Ecto neural progenitor cell (in vitro differentiated cells): ENCODE measurements at places on chromosomes 7 and 10.

GRCh38 chr7:28890137-28890536, 68.0 kb downstream of the TRIL start:
- DNase-seq: no peak

DNA sequence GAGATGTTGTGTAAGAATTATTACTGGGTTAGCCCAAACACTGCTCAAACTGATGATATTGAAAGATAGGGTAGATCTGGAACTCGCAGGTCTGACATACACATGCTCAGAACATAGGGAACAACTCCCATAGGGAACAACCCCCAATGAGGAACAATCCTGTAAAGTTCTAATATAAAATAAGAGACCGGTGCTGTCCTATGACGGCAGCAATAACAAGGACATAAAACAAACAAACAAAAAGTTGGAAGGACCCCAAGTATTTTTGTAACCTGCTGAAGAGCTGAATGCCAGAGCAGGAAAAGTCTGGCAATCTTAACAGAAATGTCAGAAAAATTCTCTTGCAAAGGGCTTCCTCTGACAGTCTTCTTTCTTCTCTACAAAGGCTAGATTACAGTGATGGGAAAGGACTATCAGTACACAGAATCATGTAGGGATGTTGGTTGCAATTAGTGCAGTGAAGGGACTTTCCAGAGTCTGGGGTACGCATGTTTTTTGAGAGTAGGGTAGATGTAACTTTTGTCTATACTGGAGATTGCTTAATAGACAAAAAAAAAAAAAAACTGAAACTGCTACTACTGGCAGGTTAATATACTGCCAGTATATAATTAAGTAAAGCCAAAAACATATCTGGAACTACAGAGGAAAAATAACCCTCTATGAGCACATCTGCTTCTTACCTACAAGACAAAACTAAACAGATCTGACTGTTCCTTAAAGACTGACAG, 35.5 kb downstream of the IDE start:
- DNase-seq: no peak

GRCh38 chr7:107049971-107050532, 5.5 kb downstream of the PRKAR2B start:
- DNase-seq: no peak

- no peak for DNase-seq
These were observed 79.2 kb downstream of the RBM20 start for GRCh38 chr10:110723224-110723891.

DNA sequence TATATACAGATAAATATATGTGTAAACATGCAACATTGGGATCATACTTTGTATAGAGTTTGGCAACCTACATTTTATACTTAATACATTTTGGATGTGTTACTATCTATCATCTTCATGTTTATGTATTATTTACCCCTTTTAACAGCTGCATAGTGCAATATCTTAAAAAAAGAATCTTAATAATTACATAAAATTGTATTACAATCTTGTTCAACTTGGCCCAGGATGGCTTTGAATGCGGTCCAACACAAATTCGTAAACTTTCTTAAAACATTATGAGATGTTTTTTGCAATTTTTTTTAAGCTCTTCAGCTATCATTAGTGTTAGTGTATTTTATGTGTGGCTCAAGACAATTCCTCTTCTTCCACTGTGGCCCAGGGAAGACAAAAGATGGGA, 26.3 kb upstream of the PRPS1L1 start:
- DNase-seq: no peak

- no peak for DNase-seq
These were observed 127.4 kb upstream of the AGR3 start for GRCh38 chr7:17009007-17009719.

GRCh38 chr7:35753761-35754603, 46.9 kb upstream of the SEPTIN7 start:
- DNase-seq: no peak

- DNase-seq: no peak
These were observed 26.1 kb downstream of the CALML3 start for GRCh38 chr10:5550621-5551530.

DNA sequence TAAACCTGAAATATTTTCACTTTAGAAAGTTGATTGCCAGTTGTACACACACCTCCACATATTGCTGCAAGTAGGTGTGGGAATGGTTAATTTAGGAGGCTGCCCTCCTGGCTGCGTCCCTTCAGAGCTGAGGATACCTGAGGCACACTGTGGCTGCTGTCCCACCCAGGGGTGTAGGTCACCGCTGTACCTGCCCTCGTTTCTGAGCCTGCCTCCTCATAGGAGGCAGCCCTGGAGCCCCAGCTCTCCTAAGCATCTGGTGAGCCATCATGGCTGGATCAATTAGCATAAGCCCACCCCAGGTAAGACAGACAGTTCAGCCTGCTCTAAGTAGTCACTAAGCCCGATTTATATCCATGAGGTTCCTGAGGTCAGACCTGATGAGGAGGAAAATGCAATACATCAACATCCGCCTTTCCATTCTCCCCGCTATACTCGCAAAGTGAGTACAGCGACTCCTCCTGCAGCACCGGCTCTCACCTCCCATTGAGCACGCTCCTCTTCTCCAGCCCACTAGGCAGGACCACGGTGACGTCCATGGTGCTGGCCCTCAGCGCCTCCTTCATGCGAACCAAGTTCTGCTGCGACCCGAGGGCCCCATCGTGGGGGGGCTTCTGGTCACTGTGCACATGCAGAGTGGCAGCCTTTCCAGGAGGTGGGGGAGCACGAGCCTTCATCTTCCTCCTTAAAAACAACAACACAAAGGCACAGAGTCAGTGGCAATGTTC, 97.2 kb downstream of the COBL start:
- no peak for DNase-seq

GRCh38 chr10:45451407-45451806, 77.4 kb downstream of the ALOX5 start:
- no peak for DNase-seq

GRCh38 chr10:108653531-108653930, 1269.8 kb downstream of the XPNPEP1 start:
- DNase-seq: no peak

GRCh38 chr10:28664369-28664740, 13.0 kb upstream of the BAMBI start:
- no peak for DNase-seq

DNA sequence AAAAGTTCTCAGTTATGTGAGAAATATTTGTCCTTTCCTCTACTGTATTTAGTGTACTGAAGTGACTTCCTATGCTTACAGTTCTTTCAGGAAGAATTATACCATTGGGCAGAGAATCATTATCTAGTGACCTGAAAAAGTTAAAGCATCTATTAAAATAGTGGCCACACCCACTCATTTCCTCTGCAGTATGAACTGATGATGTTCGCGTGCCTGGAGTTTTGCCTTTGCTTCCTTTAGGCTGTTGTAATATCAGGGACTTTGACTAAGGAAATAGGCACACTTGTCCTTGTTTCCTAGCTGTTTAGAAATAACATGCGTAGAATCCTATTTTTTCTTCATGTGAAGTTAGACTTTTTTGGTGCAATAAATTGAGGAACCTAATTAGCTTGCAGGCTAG, 100.7 kb downstream of the ZMYND11 start:
- DNase-seq: no peak

DNA sequence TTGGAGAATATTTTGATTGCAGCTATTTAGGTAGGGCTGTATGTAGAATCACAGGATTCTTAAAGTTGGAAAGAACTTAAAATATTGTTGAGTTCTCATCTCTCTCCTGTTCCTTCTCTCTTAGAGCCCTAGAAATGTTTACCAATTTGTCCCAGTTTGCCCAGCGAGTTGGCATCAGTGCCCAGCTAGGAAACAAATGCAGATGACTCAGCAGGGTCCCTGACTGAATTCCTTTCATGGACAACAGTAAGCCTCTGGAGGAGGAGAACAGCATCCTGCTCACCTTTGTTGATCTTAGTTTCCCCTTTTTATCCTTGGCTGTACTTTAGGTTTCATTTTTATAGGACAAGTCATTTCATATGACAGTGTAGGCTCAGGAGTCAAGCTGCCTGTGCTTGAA, 89.3 kb downstream of the SEC23IP start:
- DNase-seq: no peak

DNA sequence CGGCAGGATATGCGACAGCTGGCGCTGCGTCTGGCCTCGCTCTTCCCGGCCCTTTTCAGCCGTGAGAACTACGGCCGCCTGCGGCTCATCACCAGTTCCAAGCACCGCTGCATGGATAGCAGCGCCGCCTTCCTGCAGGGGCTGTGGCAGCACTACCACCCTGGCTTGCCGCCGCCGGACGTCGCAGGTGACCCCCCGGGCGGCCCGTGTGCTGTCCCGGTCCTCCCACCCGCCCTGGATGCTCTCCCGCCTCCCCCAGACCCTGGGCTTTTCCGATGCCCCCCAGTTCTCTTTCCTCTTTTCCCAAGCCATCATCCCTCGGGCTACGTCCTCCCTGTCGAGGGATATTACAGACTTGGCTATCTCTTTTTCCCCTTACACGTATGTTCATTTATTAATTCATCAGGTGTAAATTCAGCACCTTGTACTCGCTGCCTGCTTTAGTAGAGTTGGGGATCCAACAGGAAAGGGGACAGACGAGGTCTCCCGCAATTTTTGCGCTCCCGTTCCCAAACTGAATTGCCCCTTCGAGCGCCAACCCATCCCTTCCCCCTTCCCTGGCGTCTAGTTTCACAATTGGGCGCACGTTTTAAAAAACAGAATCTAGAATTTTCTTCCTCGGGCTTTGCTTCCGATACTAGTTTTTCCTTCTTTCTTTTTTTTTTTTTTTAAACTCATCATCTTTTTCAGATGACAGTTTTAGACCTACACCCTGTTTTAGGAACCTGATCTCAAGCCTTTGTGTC, 846 bp downstream of the MINPP1 start:
- DNase-seq: no peak

- DNase-seq: no peak
These were observed 91.1 kb downstream of the RNF32 start for GRCh38 chr7:156731651-156732050.

- DNase-seq: no peak
These were observed 83.8 kb downstream of the PDGFA start for GRCh38 chr7:435630-436366.

- DNase-seq: no peak
These were observed 137.7 kb downstream of the AHR start for GRCh38 chr7:17436126-17436525.

DNA sequence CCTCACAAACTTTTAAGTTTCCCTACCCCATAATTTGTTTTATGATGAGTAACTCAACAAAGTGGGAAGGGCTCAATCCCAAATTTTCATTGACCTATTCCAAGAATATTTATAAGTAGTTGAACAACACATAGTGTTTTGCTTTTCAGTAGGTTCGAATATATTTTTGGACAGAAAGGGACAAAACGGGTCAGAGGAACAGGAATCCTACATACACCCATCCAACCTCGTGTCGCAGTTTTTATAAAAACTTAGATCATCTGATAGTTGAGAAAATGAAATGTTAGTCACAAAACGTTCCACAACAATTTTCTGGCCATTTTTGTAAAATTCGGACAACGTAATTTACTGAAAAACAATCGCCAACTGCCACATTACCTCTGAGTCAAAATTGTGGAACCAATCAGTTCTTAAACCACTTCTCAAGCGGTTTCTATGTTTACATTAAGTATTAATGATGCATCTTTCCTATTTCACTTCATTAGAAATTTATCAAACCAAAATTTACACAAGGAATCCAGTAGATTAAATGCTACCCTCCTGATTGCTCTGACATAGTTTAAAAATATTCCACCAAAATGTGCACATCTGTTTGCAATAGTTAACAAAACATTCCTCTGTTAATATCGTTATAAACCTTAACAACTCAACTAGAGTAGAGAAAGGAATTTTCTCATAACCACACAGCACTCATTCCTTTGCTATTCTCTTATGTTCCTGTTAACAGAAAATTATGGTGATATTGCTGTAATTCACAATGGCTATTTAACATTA, 6.3 kb downstream of the WNT16 start:
- no peak for DNase-seq

GRCh38 chr10:44008270-44008916, 359.7 kb upstream of the ZNF32 start:
- DNase-seq: no peak

DNA sequence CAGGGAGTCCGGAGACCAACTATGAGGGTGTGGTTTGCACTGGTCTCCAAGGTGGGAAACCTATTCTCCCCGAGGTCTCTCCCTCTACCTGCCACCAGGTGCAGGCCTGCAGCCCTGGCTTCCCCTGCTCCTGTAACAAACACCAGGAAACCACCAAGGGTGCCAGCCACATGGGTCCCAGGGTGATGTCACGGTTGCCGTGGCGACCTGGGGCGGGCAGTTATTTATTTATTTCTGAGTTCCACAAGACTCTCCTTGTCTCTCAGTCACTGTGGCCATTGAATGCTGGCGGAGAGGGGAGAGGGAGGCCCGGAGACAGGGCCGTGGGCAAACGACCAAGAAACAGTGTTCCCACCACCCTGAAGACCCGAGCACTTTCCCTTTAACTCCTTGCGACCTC, 27.0 kb downstream of the MMD2 start:
- peak; percentile 58 for DNase-seq

GRCh38 chr10:5665373-5666007, 905 bp downstream of the ASB13 start:
- no peak for DNase-seq

DNA sequence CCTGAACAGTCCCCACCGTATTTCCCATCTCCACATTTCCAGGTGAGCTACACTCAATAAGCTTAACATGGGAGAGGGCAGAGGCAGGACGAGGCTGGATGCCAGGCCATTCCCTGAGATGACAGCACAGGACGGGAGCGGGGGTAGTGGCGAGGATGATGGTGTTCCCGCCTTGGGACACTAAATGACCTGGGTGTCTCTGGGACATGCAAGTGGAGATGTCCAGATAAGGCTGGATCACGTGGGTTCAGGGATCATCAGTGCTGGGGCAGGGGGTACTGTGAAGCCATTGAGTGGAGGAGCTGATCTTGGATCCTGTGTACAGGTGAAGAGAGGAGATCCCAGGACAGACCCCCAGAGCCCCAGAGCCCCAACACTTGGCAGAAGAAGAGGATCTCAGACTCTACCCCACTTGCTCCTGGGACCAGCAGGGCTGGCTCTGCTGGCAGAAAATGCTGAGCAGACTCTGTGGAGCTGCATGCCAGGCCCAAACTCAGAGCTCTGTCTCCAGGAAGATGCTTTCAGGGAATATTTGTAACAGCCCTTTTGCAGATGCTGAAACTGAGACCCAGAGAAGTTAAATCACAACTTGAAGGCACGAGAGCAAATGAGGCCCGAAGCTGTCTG, 29.7 kb upstream of the HSPA12A start:
- DNase-seq: no peak

DNA sequence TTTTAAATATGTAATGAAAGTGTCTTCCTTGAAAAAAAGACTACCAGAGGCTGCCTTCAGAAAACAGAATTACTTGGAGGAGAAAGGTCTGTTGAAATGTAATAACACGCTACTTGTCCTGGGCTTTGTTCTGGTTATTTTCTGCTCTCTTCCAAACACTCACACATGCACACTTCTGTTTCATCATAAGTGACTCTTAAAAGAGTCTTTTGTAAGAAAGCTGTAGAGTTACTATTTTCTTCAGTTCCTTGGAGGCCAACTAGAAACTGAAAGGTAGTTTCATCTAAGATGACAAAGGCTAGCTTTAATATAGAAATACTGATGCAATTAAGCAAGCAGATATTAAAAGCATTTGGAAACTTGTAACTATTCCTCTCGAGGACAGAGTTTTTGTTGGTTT, 39.1 kb downstream of the TASOR2 start:
- DNase-seq: no peak

GRCh38 chr7:142471820-142472219, 214.0 kb upstream of the PRSS58 start:
- DNase-seq: no peak

GRCh38 chr10:126063353-126063791, 167.0 kb downstream of the FANK1 start:
- DNase-seq: no peak
